RPMI8226 (cell line): ENCODE measurements at places on chromosomes 2 and 18.

DNA sequence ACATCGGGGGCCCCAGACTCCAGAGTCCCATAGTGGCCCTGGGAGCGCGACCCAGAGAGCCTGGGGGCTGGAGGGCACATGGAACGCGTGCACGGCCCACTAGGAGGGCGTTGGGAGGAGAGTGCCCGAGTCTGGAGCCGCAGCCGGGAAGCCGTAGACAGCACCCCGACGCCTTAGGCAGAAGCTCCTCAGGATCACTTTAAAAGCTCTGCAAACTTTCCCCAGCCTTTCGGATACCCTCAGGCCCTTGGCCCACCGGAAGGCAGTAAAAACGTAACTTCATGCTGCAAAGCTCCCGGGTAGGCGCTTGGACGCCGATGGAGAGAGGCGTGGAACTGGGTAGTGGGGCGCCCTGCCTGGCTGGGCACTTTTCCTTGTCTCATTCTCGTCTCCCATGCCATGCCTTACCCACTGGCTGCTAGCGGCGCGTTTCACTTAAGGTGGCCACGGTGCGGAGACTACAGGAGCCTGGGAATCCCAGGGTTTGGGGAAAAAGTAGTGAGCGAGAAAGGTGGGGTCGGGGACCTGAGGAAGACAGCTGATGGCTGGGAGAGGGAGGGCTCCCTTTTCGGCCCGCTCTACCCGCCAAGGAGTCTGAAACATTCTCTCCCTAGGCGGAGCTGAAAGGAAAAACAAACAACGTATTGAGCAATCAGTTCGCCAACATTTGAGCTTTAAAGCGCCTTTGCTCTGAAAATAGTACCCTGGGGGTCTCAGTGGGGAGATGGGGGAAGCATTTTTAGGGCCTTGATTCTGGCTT, 141.8 kb downstream of the MEIS1 start:
- DNase-seq = no peak

GRCh38 chr2:151403914-151404313, 5.8 kb upstream of the RIF1 start:
- no peak for DNase-seq

DNA sequence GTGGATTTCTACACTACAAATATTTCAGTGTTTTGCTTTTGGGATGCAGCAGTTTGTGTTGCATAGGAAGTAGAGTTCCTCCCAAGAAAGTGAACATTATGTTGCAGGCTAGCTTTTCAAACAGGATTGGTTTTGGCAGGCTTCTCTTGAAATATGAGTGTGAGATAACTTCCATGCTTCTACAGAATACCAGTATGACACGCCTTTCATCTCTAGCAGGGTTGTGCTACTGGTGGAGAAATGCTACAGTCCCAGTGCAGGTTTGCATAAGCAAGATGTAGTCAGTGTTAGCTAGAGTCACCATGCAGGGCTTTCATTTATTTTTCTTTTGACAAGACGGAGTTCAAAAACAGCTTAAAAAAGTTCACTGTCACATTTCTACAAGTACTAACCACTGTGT, 17.1 kb upstream of the CAVIN2 start:
- no peak for DNase-seq

DNA sequence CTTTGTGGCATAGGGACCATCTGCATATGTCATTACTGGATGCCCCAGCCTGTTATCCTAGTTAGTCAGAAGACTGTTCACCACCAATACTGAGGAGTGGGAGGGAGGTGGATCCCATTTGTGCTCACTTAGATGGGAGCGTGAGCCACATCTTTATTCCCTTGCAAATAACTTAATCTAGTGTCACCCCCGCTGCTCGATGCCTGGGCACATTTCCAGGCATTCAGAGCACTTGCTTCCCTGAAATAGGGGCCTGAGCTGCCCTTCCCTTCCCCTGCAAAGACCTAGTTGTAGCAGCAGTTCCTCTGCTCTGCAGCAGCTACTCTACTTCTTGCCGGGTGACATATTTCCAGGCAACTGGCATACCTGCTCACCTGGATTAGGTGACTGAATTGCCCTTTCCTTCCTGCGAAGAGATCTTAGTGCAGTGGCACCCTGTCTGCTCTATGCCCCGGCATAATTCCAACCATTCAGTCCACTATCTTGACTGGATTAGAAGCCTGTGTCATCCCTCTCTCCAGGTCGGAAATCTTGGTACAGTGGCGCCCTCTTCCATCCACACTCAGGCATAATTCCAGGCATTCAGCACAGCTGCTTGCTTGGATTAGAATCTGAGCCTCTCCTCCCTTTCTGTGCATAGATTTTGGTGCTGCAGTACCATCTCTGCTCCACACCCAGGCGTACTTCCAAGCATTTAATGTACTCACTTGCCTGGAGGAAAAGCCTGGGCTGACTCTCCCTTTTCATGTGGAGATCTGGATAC, 1389.1 kb upstream of the TMEFF2 start:
- DNase-seq = no peak
